ENCODE measurements at places on chromosomes 13 and 19.

GRCh38 chr13:75788481-75788981 is 152.4 kb downstream of the LMO7 start:
- no peak for DNase-seq

DNA sequence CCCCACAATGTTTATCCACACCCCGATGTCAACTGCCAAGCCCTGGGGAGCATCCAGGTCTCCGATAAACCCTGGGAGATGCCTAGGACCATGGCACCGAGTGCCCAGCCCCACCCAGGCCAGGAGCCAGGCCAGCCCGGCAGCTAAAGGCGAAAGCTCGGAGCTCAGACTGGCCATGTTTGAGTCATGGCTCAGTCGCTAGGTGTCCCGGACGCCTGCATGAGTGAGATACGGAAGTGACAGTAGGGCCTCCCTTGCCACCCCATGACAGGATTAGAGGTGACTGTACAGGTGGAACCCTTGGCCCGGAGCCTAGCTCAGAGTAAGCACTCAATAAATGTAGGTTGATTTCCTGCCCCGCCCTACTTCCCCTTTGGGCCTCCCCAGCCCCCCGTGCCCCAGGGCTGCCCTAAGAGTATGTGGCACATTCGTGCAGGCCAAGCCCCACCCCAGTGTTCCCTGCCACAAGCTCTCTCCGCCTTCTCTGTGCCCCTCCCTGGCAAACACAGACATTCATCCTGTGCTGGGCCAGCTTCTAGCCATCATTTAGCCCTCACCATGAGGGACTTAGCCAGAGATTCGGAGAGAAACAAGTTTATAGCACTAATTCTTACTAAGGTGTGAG is 5.8 kb upstream of the TPM4 start:
- DNase-seq: no peak

GRCh38 chr19:45103156-45103507 is 10.2 kb downstream of the PPP1R37 start:
- DNase-seq: peak; percentile 73

DNA sequence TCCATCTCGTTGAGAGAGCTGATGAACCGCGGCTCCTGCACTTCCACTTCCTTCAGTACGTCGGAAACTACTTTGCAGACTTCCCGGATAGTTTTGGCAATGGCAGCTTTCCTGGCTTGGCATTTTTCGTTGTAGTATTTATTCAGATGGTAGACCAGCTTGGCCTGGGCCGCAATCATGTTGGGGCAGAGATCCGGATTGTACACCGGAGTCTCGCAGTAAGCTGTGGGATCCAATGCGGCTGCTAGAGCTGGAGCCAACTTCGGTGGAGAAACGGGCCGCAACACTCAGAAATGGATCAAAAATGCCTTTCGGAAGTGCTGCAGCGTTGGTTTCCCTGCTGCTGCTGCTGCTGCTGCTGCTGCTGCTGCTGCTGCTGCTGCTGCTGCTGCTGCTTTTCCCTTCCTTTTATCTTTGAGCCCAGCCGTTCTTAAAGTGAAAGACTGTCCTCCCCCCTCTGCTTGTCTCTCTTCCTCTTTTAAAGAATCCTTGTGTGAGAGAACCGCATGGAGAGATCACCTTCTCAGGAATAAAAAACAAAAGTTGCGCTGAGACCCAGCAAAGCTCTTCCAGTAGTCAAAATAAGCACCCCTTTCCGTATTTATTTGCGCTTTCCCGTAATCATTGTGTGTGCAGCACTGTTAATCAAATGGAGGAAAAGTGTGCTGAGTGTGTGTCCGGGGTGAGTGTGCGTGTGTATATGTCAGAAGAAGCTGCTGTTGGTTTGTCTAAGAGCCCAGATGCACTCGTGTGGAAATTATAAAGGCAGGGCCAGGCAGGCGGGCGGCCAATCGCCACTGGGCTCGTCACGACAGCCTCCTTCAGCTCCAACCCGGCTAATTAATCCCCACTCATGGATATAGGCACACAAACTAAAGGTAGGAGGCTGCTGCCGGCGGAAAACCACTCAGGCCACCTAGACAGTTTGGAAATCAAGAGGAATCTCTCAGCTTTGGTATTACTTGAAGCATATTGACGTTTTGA is at the start of gene MAB21L1:
TSS of gene MAB21L1 (minus strand) at position 730 of the 984 bp plus-strand sequence. CDS start at position 179, 551 bp downstream.
- DNase-seq: peak; percentile 82

- peak; percentile 69 for DNase-seq
Measured at GRCh38 chr13:94947392-94947791, 235.0 kb upstream of the SOX21 start.

DNA sequence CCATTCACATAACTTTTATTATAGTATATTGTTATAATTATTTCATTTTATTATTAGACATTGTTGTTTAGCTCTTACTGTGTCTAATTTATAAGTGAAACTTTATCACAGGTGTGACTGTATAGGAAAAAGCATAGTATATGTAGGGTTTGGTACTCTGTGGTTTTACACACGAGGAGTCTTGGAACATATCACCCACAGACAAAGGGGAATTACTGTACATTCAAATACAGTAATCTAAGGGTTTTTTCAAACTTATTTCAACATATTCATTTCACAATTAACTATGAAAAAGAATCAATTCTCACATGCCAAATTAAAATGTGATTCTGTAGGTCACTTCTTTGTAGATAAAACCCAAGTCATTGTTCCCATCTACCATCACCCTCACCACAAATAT is 46.0 kb downstream of the RBM26 start:
- no peak for DNase-seq

DNA sequence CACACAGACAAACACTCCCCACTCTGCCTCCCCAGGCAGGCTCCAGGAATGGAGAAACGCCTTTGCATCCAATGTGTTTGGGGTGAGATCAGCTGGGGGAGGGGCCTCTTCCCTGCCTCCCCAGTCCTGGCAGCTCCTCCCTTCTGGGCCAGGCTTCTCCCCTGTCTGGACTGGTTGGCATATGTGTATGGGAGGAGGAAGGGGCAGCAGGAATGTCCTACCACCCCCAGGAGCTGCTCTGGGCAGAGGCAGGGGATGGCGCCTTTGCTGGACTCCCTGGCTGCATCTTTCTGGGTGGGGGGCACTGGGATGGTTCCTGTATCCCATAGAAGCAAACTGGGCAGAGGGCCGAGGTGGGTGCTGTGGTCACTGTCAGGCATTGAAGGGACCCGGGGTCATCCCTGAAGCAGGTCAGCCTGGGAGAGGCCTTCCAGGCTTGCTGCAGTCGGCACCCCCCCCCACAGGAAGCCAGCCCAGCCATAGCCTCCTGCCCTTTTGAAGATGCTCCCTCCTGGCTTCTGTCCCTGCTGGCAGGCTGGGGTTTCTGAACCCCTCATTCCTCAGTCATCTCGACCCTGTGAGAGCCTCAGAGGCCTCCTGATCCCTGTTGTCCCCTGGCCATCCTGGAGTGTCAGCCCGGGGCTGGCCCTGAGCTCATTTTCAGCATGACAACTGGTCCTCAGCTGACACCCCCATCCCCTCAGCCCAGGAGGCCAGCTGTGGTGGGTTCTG is 21.2 kb upstream of the SLC7A10 start:
- DNase-seq: no peak

- no peak for DNase-seq
Measured at GRCh38 chr13:49220036-49220855, at the start of gene MLNR. MLNR (plus strand) TSS chr13:49220338; CDS start chr13:49220338, 0 bp downstream.

- peak; percentile 49 for DNase-seq
Measured at GRCh38 chr13:71278512-71278911, 588.5 kb downstream of the DACH1 start.

DNA sequence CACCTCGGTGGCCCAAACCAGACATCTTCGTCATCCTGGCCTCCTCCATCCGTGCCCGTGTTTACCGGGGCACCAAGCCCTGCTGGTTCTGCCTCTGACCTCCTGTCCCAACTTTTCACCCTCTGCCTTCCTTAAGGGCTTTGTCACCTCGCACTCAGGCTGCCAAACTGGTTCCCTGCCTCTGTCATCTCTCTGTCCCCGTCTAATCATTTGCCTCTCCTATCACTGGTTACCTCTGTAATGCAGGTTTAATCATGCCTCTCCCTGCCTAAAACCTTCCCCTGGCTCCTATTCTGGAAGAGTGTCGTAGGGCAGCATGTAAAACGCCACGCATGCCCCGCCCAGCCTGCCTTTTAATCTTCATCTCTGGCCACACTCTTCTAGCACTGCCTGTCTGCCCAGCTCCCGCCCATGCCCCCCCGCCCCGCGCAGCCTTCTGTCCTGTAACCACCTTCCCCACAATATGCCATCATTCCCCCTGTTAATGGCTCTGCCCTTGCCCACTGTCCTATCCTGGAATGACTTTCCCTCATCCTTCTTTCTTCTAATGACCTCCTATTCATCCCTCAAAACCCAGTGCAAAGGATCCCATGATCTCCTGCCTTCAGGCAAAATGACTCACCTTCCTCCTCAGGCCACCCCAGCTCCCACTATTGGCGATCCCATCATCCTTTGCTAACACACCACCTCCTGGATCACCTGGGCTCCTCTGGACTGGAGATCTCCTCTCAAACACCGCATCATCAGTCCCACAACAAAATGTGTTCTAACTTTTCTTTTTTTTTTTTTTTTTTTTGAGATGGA is 66.7 kb downstream of the PEX11G start:
- DNase-seq: no peak

- no peak for DNase-seq
Measured at GRCh38 chr13:82407321-82407720, 1475.0 kb downstream of the SLITRK1 start.

DNA sequence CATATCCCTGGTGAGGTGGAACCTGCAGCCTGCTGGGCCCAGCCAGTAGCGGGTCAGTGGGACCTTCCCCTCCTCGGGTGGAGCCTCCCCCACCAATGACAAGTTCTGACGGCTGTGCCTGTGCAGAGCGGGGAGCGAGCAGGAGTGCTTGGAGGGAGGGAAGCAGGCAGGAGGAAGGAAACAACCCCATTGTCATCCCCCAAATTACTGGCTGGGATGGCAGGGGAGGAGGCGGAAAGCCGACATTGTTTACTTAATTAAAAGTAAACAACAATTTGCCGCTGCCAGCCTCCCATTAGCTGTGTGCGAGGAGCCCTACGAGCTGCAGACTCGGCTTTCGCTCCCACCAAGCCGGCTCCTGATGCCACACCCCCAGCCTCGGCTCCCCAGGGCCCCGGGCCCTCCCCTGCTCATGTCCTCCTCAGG is 45.5 kb downstream of the LYL1 start:
- DNase-seq: no peak
